GM12892 (cell line): ENCODE measurements at places on chromosomes 6 and 20.

- DNase-seq: no peak
These were observed 30.2 kb downstream of the FAM229B start for GRCh38 chr6:112117554-112117953.

- DNase-seq: no peak
These were observed 498.3 kb upstream of the SULF2 start for GRCh38 chr20:48283470-48284110.

DNA sequence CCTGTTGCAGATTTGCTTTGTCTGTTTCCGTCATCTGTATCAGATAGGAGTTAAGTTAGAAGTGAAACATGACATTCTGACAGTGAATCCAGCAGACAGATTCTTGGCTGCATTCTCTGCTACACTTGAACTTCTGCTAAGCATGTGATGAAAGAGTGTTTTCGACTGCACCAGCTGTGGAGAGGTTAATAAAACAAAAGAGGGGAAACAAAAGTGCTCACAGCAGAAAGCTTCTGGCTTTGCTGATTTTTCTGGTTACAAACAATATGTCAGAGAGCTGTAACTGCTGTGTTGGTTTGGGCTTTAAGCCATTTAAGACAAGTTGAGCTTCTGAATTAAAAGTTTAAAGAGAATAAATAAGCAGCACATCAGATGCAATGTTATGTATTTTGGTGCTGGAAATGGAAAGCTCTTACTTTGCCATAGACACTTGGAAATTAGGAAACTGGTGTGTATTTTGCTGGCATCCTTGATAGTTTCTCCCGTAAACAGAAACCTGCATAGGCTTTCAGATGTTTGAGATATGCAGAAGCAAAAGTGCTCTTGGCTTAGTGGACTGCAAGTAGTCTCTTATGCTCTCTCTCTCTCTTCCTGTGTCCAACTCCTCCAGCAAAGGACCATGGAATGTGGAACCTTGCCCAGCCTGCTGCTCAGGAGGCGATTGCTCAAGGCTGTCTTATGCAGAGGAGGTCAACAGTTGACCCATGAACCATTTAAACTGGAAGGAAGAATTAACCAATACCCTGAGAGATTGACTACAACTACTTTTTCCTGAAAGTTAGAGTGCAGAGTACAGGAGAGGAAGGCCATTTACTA lies 104.9 kb downstream of the RPS12 start:
- DNase-seq: no peak

- DNase-seq: no peak
These were observed 143.5 kb downstream of the WDR27 start for GRCh38 chr6:169558378-169558773.

- DNase-seq: no peak
These were observed 1.8 kb downstream of the CTSA start for GRCh38 chr20:45892828-45893500.

- no peak for DNase-seq
These were observed 68.4 kb downstream of the RSPO3 start for GRCh38 chr6:127186889-127187288.

DNA sequence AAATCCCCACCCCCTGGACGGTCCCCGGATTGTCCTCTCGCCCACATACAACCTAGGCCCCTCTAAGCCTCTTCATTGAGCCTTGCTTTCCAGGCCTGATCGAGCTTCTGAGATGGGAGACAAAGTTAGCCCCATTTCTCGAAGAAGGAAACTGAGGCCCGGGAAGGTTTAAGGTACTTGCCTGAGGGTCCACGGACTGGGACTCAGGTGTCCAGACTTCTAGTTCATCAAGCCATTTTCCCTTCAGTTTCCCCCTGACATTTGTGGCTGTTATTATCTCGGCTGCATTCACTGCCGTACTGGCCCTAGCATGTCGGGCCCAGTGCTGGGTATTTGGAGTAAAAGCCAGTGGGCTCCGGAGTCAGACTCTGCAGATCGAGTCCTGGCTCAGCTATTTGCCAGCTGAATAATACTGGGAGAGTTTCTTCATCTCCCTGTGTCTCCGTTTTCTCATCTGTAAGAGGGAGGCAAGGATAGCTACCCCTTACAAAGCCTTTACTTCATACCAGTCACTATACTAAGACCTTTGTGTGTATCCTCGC lies 633 bp downstream of the RPRD1B start:
- no peak for DNase-seq

GRCh38 chr6:73045609-73046008 lies 179.7 kb downstream of the KHDC1L start:
- no peak for DNase-seq

DNA sequence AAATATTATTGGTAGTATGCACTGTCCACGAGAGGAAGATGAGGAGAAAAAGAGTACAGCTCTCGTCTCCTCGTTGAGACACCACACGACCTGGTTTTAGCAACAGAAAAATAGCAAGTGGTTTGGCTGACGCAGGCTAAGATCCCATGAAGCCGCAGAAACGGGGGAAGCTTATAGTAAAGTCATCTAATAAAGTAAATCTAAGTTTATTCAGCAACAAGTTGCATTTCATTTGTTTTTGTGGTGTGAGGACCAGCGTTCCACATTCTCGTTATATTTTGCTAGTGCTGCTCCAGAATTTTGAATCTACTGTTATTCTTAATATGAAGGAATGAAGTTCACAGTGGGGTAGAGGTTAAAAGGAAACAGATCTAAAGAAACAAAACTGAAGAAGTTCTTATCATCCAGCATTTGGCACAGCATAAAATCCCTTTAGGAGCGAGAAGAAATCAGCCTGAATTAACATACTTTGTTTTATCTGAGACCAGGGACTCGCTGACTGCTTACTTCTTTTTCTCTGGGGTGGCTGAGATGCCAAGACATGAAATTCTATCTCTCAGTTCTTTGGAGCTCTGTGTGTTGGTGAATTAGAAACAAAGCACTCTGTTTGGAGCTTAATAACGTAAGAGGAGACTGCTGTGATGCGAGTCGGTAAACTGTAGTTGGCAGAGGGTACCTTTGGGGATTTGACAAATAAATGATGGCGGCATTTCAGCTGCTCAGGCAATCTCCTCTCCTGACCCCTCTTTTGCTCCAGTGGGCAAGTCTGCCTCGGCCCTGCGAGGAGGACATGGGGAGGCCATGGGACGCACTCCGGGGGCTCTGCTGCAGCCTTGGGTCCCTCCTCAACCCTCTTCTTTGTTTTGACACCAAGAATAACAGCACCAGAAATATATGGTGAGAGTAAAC lies 24.9 kb upstream of the IRF4 start:
- no peak for DNase-seq

DNA sequence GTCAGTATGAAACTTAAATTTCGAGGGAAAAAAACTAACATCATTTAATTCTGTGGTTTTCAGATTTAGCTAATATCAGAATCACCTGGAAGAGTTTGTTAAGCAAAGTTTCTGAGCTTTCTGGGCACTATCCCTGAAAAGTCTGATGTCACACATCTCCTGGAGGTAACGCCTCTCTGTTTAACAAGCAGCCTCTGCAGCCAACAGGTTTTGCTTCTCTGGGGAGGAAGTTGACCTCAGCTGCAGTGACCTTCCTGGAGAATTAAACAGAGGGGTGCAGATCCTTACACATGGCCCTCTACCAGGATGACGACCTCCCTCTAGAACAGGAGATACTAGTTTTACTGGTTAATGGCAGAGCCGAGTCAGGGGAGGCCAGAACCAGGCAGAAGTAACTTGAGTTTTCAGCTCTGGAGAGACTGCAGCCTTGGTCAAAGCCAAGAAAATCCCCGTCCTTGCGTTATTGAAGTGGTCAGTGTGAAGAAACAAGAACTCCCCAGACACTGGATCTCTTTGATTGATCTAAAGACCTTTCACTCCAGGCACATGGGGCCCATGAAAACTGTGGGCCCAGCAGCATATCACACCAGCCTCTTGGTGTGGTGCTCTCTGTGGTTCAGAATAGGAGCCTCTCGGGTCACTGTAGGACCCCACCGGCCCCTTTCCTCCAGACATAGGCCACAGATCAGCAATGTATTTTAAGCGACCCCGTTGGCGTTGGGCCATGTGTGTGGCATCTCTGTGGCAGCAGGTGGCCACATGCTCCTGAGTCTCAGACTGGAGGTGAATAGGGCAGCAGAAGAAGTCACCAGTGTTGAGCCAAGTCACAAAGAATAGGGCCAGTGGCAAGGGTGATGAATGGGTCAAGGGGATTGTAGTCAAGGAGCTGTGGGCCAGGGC lies 33.4 kb upstream of the CCR6 start:
- no peak for DNase-seq

GRCh38 chr6:62891065-62891647 lies 320.1 kb upstream of the FKBP1C start:
- DNase-seq: no peak

DNA sequence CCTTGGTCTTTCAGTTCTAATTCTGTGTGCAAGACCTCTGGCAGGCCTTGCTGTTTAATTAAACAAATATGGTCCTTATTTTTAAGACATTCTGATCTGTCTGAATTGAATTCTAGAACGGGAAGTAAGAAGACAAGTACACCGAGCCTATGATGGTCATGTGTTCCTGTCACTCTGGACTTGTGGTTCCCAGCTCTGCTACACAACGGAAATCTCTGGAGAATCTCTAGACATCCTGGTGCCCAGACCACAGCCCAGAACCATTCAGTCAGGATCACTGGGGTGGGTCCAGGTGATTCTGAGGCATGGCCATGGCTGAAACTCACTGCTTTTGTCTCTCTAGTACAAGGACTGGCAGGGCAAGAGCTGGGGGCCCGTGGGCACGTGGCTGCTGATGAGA lies 15.9 kb upstream of the KCNK16 start:
- no peak for DNase-seq

DNA sequence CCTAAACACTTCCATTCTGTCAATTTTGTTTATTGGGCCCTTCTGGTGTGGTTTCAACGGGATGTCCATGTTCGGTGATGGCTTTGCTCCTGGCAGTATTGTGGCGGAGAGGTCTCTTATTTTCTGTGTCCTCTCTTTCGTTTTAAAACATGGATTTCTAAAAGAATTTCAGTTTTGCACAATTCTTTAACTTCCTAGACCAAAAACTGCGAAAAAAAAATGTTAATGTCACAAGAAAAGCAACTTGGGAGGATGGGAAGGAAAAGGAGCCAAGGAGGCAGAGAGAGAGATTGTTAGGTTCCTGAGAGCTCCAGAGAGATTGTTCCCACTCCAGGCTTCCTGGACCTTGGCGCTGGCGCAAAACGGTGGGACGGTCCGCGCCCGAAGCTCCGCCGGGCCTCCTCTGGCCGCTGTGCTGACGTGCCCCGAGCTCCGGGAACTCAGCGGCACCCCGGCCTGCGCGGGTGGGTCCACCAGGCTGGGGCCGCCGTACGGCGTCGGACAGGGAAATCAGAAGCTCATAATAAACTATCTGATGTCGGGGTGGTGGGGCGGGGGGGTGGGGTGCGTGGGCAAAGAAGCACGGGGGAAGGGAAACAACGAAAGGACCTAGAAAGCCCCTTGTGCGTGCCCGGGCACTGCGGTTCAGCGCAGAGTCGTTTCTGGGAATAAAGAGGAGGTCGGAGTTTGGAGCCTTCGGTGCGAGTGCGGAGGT lies 951 bp upstream of the OLIG3 start:
- no peak for DNase-seq

GRCh38 chr20:52190437-52191131 lies 995 bp downstream of the ZFP64 start:
- DNase-seq: peak; percentile 53
